ENCODE measurements at places on chromosomes 7 and 10.

- DNase-seq: peak; percentile 74
These were observed 92.4 kb downstream of the KIF20B start for GRCh38 chr10:89793649-89794254.

- no peak for DNase-seq
These were observed at the start of gene SLIT1 for GRCh38 chr10:97185326-97186058. Gene SLIT1, minus strand, starts transcription at chr10:97185959. Its CDS starts 285 bp downstream, at chr10:97185674.

GRCh38 chr7:78018641-78019446, 220.3 kb downstream of the PHTF2 start:
- peak; percentile 54 for DNase-seq

GRCh38 chr10:58725901-58726300, 213.2 kb downstream of the BICC1 start:
- no peak for DNase-seq

DNA sequence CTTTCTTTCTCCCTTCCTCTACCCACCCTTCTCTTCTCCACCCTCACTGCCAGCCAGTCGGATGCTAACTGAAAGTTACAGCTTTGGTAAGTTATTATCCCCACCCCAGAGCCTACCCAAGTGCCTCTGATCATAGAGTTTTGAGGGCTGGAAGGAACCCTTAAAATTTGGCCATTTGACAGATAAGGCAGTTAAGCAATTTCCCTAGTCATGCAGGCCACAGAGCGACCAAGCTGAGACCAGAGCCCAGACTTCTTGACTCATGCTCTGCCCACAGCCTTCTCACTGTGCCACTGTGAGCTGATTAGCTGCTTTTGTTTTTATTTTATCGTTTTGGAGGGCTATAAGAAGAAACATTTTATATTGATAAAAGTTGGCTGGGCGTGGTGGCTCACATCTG, 17.2 kb downstream of the SAP25 start:
- peak; percentile 50 for DNase-seq

Data from EH (cell line).